Activated naive CD8-positive, alpha-beta T cell treated with anti-CD3 and anti-CD28 coated beads, Interleukin-2, amount 10 ng/mL, durations not matched to agents 7 days and 5 days (primary cell): ENCODE measurements at places on chromosomes 2 and 18.
A peak's percentile ranks its signal among the peaks of the same experiment; 100 is the strongest.

DNA sequence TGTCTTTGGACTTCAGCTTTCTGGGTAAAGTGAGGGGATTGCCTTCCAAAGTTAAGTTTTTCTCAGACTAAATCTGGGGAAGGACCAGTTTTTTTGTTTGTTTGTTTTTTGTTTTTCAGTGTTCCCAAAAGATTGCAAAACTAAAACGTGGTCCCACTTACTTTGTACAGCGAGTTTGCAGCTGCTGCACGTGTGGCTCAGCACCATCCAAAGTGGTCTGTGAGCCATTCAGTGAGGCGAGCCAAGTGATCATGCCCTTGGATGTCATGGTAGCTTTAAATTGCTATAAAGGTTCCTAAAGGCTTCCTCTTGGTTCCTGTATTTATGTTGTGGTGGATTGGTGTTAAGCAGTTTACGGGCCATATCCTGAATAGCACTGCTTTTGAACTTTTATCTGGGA is 23.0 kb downstream of the TET3 start:
- DNase-seq = no peak
- H3K27ac ChIP-seq = no peak overlapping the region
- no peaks in the 10 kb centered on the region for H3K27me3 ChIP-seq
- H3K36me3 ChIP-seq = peaks cover 10% of the 10 kb centered on the region
- H3K4me1 ChIP-seq = peaks cover 28% of the 10 kb centered on the region

GRCh38 chr2:165256618-165257017 is 17.4 kb downstream of the SCN2A start:
- DNase-seq = no peak
- no peaks in the 10 kb centered on the region for H3K4me1 ChIP-seq
- H3K27ac ChIP-seq = no peak overlapping the region

DNA sequence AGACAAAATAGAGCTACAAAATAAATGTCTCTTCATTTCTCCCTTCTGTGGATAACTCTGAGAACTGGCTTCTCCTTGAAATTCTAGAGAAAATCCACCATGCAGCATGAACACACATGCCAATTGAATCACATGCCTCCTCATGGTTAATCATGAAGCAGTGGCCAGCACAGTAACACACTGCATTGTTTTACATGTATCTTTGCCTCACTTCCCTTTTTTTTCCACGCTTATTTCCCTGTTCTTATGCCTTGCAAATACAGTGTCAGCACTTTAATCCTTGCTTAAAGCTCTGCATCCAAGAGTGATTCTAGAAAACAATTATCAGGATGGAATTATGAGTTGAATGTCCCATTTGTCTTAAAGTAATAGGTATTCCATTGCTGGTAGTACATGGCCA is 50.3 kb upstream of the ZBTB7C start:
- H3K27ac ChIP-seq = no peak overlapping the region
- H3K4me1 ChIP-seq = peaks cover 11% of the 10 kb centered on the region
- peaks cover 47% of the 10 kb centered on the region for H3K27me3 ChIP-seq
- H3K36me3 ChIP-seq = no peaks in the 10 kb centered on the region
- no peak overlapping the region for H3K4me3 ChIP-seq

GRCh38 chr2:69680001-69680675 is 36.6 kb upstream of the AAK1 start:
- H3K4me3 ChIP-seq = no peak overlapping the region
- DNase-seq = no peak
- peaks cover 11% of the 10 kb centered on the region for H3K36me3 ChIP-seq
- H3K27me3 ChIP-seq = no peaks in the 10 kb centered on the region

- no peak overlapping the region for H3K4me3 ChIP-seq
- no peaks in the 10 kb centered on the region for H3K4me1 ChIP-seq
- no peak overlapping the region for H3K27ac ChIP-seq
- H3K27me3 ChIP-seq = no peaks in the 10 kb centered on the region
These were observed 103.4 kb downstream of the CLIP4 start for GRCh38 chr2:29218550-29219125.

GRCh38 chr2:181674461-181674860 is 5.9 kb downstream of the NEUROD1 start:
- peaks cover 2% of the 10 kb centered on the region for H3K36me3 ChIP-seq
- H3K27ac ChIP-seq = no peak overlapping the region
- no peak for DNase-seq
- peaks cover 47% of the 10 kb centered on the region for H3K27me3 ChIP-seq
- H3K4me1 ChIP-seq = peaks cover 16% of the 10 kb centered on the region

- no peak overlapping the region for H3K27ac ChIP-seq
- H3K4me3 ChIP-seq = no peak overlapping the region
- no peak for DNase-seq
- H3K36me3 ChIP-seq = no peaks in the 10 kb centered on the region
These were observed 306.6 kb downstream of the PTH2R start for GRCh38 chr2:208713066-208713745.

- H3K4me1 ChIP-seq = peaks cover 1% of the 10 kb centered on the region
- H3K4me3 ChIP-seq = no peak overlapping the region
- DNase-seq = no peak
- H3K27me3 ChIP-seq = peaks cover 15% of the 10 kb centered on the region
- no peak overlapping the region for H3K27ac ChIP-seq
These were observed 107.3 kb upstream of the RASGRP3 start for GRCh38 chr2:33369191-33369590.

GRCh38 chr2:95306336-95306895 is 9.3 kb downstream of the KCNIP3 start:
- H3K27ac ChIP-seq = no peak overlapping the region
- no peak for DNase-seq
- H3K27me3 ChIP-seq = no peaks in the 10 kb centered on the region
- no peaks in the 10 kb centered on the region for H3K36me3 ChIP-seq

DNA sequence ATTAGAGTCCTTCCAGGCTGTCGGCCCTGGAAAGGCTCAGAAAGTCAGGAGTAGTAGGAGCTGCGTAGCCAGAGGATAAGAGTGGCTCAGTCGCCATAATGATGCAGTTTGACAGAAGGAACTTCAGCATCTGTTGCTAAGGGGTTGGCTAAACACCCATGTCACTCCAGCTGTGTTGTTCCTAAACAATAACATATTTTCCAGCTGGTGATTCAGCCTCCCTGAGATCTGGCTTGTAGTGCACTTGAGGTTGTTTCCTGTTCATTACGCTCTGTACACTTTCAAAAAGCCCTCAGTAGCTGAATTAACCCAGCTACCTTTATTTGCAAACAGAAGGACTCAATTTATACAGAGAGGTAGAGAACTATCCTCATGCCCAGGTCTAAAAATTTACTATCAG is 39.7 kb upstream of the EPAS1 start:
- H3K4me3 ChIP-seq = no peak overlapping the region
- H3K27ac ChIP-seq = no peak overlapping the region
- H3K36me3 ChIP-seq = no peaks in the 10 kb centered on the region
- no peak for DNase-seq

- DNase-seq = no peak
- H3K4me1 ChIP-seq = no peaks in the 10 kb centered on the region
- no peak overlapping the region for H3K27ac ChIP-seq
- no peaks in the 10 kb centered on the region for H3K27me3 ChIP-seq
- no peak overlapping the region for H3K4me3 ChIP-seq
These were observed 398.4 kb upstream of the CHST9 start for GRCh38 chr18:27583466-27583865.

DNA sequence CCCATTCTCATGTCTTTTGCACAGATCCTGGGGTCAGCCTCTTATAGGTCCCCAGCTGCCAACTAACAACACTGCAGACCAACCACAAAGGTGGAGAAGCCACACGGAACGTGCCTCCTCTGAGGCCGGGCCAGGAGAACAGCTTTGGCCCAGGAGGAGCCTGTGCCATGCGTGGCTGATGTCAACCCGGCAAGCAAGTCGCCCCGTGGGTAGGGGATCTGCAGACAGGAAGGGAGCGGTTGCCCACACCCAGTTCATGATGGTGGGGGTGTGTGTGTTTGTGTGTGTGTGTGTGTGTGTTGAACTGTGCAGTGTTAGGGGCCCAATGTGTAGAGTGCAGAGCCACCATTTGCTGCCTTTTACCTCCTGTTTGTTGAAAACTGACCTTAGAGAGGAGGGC is 2.4 kb upstream of the CLEC4F start:
- peaks cover 2% of the 10 kb centered on the region for H3K27me3 ChIP-seq
- peaks cover 2% of the 10 kb centered on the region for H3K36me3 ChIP-seq
- peaks cover 25% of the 10 kb centered on the region for H3K4me1 ChIP-seq
- DNase-seq = no peak
- peak overlapping the region; percentile 15 for H3K4me3 ChIP-seq

DNA sequence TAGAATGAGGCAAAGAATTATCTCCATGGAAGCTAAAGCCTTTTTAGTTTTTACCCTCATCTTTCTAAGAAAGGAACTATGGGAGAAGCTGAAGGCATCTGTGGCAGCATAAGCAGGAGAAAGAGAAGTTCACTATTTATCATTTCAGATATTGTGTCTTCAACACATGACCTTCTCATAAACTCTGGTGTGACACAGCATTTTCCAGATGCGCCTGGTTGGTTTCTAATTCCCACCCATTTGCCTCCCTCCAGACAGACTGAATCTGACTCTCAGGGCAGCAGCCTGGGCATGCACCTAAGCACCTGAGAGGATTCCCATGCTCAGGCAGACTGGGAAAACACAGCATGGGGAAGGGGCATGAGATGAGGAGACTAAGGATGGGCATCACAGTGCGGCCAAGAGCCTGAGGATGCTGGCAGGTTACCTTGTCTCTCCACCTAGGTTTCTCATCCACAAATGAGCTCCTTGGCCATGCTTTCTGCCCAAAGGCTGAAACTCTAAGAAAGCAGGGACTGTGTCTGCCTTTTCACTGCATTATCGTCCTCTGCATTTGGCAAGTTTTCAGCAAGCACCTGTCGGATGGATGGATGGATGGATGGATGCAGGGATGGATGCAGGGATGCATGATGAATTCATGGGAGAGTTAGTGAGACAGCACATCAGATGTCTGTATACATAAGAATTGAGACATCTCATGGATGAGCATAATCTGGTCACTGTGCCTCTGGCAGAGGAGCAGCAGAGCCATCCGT is 28.8 kb upstream of the SULT1C4 start:
- H3K27ac ChIP-seq = no peak overlapping the region
- H3K27me3 ChIP-seq = peaks cover 5% of the 10 kb centered on the region
- H3K36me3 ChIP-seq = no peaks in the 10 kb centered on the region
- no peak overlapping the region for H3K4me3 ChIP-seq

DNA sequence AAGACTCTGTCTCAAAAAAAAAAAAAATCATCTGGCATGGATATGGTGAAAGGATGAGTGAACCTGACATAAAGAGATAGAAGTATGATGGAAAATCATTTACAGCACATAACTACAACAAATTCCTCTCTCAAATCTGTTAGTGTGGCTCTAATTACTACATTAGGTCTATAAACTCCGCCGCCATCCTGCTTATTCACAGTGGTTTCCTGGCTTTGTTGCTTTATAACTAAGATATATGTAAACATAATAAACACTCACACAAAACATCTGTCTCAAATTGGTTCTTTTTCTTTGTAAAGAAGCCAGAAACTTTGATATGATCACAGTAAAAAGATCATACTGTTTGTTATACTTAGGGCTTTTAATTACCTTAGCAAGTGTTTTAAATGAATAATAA is 412.6 kb upstream of the FAM98A start:
- H3K4me3 ChIP-seq = no peak overlapping the region
- no peaks in the 10 kb centered on the region for H3K4me1 ChIP-seq
- H3K27me3 ChIP-seq = no peaks in the 10 kb centered on the region
- no peak for DNase-seq
- H3K36me3 ChIP-seq = no peaks in the 10 kb centered on the region
- H3K27ac ChIP-seq = no peak overlapping the region

GRCh38 chr2:239472235-239472775 is 71.5 kb upstream of the HDAC4 start:
- no peaks in the 10 kb centered on the region for H3K4me1 ChIP-seq
- H3K27me3 ChIP-seq = peaks cover 3% of the 10 kb centered on the region
- H3K4me3 ChIP-seq = no peak overlapping the region
- H3K36me3 ChIP-seq = no peaks in the 10 kb centered on the region
- H3K27ac ChIP-seq = no peak overlapping the region
- no peak for DNase-seq
